NCI-H526 treated with DMSO at 0.1 percent for 48 hours (cell line): ENCODE measurements at places on chromosomes 13 and 19.

- no peak for DNase-seq
Observed at GRCh38 chr13:99429670-99430069, 71.6 kb upstream of the TM9SF2 start.

GRCh38 chr19:6287269-6287885 lies 7.6 kb upstream of the MLLT1 start:
- DNase-seq, result no peak

- no peak for DNase-seq
Observed at GRCh38 chr13:20190481-20191310, 2.0 kb downstream of the GJB2 start.

GRCh38 chr13:42708391-42708790 lies 73.0 kb upstream of the FAM216B start:
- DNase-seq, result no peak

DNA sequence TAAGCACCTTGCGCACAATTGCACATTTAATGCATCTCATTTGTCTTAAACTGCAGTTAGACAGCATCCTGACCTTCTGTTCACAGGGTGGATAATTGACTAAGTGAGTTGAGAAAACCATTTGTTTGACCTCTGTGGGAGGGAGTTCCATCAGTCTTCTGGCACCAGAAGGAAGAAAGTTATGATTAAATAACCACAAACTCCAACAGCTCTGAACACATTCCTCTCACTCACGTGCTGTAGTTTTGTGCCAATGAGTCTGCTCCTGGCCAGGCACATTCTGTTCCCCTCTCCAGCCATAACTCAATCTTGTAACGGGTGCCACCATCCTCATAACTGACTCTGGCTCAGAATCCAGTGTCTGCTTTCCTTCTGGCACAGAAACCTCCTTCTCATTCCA lies 817.2 kb downstream of the SLITRK1 start:
- no peak for DNase-seq

DNA sequence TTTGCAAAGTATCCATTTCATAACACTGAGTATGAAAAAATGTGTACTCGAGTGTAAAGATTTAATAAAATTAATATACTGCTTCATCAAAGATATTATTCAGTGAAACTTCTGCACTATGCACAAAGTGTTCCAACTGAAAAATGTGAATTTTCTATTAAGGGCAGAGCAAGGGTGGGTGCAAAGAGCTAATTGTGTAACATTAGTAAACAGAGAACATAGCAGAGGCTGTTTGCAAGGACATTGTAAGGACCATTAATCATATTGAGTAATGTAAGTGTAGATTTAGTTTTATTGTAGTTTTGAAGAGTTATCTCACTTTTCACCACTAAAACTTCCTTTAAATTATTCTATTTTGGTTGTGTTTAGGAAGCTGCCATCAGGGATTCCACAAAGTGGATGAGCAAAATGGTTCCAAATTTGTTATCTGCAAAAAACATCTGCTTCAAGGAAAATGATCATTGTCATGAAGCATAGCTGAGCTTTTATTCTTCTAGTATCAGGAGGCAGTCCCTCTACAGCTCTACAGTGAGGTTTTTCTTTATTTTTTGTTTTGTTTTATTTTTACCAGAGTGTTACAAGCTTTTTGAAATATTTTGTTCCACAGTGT lies 1375.4 kb downstream of the SLITRK1 start:
- no peak for DNase-seq

DNA sequence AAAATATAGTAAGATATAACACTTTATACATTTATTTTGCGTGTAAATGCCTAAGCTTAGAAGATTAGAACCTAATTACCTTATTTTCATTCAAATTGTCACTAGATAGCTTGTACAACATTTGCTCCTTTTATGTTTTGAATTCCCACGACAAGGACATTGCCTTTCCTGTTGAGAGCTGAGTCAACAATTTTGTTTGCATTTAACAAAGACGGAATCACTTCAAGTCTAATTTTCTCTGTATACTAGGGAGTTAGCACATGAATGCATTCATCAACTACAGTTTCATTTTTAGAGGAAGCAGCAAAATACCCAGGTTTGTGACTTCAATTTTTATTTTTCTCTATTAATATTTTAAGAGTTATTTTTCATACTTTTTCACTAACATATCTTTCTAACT lies 48.7 kb upstream of the PCCA start:
- no peak for DNase-seq

DNA sequence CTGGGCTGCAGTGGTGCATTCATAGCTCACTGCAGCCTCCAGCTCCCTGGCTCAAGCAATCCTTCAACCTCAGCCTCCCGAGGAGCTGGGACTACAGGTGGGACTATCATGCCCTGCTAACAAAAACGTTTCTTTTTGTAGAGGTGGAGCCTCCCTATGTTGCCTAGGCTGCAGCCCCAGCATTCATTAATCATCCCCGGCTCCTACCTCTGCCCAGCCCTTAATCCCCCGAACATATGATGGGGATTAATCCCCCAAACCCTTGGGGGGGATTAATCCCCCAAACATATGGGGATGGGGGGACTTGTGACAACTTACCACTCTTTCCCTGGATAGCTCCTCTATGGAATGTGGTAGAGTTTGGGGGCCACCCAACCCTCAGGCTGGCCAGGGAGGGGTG lies 45.9 kb downstream of the SUGP2 start:
- DNase-seq, result no peak

DNA sequence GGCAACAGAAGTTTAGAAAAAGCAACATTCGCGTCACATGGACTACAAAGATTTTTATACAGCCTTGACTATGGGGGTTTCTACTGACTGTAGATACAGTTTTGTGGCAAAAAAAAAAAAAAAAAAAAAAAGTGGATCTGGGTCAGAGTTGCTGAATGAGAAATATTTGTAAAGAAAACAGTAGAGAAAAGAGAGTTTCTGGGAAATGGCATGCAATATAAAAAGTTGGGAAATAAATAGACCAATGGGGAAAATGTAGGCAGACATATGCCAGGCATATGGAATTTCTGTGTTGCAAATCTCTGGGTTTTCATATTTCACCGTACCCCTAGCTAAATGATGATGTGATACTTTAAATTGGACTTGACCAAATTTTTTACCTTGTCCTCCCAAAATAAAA lies 315.3 kb downstream of the EFNB2 start:
- no peak for DNase-seq

GRCh38 chr13:101401196-101401595 lies 15.1 kb downstream of the NALCN start:
- DNase-seq, result no peak

- no peak for DNase-seq
Observed at GRCh38 chr19:49065905-49066512, 1.4 kb upstream of the NTF4 start.

- DNase-seq, result no peak
Observed at GRCh38 chr13:26629260-26629825, 71.9 kb downstream of the WASF3 start.

GRCh38 chr19:5558101-5558621 lies 9.6 kb downstream of the TINCR start:
- no peak for DNase-seq

DNA sequence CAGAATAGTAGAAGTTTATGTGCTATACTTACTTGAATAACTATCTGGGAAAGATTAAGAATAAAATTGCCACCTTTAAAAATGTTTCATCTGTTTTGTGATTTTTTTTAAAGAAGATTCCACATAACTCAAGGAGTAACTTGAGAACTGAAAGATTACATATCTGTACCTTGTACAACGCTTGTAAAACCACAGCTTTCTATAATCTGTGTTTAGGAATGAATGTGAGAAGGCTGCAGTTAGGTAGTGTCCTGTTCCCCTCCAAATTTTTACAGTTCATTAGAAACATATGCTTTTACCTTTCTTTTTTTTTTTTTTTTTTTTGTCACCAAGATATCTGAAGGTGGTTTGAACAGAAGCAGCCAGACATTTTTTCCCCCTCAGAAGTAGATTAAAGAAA lies 312.8 kb upstream of the GPC6 start:
- DNase-seq, result no peak

DNA sequence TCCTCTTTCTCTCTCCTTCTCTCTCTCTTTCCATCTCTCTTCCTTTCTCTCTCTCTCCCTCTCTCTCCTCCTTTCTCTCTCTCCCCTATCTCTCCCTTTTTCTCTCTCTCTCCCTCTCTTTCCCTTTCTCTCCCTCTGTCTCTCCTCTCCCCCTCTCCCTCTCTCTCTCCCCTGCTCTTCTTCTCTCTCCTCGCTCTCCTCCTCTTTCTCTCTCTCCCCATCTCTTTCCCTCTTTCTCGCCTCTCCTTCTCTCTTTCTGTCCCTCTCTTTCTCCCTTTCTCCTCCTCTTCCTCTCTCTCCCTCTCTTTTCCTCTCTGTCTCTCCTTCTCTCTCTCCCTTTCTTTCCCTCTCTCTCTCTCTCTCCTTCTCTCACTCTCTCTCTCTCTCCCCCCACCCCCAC lies 196.6 kb downstream of the UQCRFS1 start:
- DNase-seq, result no peak

DNA sequence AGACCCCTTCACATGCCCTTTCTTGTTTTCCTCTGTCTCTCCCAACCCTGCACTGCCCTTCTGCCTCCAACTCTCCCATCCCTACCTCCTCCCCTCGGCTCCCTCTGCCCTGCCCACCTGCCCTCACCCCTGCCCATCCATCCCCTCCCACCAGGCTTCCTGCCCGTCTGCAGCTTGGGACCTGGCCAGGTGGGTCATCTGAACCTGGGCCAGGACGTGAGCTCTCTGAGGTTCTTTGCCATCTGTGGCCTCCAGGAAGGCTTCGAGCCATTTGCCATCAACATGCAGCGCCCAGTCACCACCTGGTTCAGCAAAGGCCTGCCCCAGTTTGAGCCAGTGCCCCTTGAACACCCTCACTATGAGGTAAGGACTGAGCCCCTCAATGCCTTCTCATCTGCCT lies 35.7 kb downstream of the RYR1 start:
- DNase-seq, result no peak

- DNase-seq, result no peak
Observed at GRCh38 chr13:100530671-100531213, 57.8 kb downstream of the GGACT start.

- DNase-seq, result no peak
Observed at GRCh38 chr13:98984983-98985382, 7.1 kb upstream of the DOCK9 start.

GRCh38 chr19:16581145-16581970 lies 9.1 kb upstream of the SLC35E1 start:
- DNase-seq, result no peak

DNA sequence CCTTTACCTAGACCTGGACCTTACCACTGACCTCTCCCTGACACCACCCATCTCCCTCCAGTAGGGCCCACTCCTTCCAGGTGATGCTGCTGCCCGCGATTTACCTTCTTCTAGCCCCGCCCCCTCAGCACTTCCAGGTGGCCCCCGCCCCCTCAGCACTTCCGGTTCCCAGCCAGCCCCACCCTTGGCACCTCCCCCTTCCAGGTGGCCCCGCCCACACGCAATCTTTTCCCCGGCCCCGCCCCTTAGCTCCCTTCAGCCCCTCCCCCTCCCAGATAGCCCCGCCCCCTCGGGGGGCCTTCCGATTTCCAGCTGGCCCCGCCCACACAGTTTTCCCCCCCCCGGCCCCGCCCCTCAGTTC lies 586 bp downstream of the LIG1 start:
- DNase-seq, result peak; percentile 64

- DNase-seq, result no peak
Observed at GRCh38 chr13:44068169-44068568, 188.5 kb downstream of the LACC1 start.

- no peak for DNase-seq
Observed at GRCh38 chr19:4102339-4103079, 21.4 kb downstream of the MAP2K2 start.

- DNase-seq, result no peak
Observed at GRCh38 chr13:28475916-28476725, 18.8 kb downstream of the FLT1 start.

GRCh38 chr19:45954156-45954555 lies 19.5 kb downstream of the NOVA2 start:
- no peak for DNase-seq

DNA sequence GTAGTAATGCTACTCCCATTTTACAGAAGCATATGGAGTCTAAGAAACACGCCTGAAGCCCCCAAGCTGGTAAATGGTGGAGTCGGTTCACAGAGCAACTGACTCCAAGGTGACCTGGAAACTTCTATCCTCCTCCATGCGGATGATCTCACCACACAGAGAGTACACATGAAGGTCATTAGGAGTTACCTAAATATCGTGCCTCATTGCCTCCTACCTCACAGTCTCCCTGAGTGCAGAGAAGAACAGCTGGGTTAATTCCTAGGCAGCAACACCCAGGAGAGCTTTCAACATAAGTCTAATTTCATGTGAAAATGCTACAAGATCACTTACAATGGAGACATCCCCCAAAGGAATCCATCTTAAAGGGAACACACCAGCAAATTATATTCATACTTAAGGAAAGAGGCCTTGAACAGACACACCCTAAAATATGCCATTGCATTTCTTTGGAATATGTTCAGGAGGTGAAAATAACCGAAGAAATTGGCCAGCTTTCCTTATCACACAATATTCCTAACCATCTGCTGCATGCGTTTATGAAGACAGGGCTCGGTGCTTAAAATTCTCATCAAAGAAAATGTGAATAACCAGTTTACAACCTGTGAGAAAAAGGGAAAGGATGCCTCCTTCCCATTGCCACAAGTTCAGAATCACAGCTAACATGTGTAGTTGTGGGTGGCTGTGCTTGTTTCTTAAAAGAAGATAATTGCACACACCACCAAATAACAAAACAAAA lies 203.6 kb upstream of the NBEA start:
- no peak for DNase-seq

- no peak for DNase-seq
Observed at GRCh38 chr19:50322931-50323781, 6.0 kb downstream of the KCNC3 start.

- DNase-seq, result no peak
Observed at GRCh38 chr13:113648216-113648610, 9.8 kb downstream of the ATP4B start.

GRCh38 chr13:99312493-99312883 lies 5.3 kb upstream of the GPR183 start:
- no peak for DNase-seq

GRCh38 chr19:54921082-54921481 lies 15.1 kb downstream of the NCR1 start:
- DNase-seq, result no peak
